NCI-H446 treated with DMSO at 0.1 percent for 48 hours (cell line): ENCODE measurements at places on chromosomes 12 and 14.
A peak's percentile ranks its signal among the peaks of the same experiment; 100 is the strongest.

DNA sequence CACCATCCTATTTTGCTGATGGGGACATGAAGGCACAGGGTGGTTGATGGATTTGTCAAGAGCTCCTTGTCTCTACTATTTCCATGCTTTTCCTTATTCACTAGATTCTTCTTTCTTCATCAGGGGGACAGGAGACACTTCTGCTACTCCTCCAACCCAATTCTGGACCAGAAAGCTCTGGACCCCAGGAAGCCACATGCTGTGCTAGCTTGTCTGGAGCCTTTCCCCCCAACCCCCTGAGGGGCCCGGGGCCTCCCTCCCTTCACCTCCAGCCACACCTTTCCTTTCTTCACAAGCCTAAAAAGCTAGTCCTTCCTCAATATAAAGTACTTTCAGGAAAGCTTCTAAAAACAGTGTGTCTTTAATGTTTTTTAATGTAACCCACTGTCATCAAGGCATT, 75.1 kb upstream of the CAPRIN2 start:
- DNase-seq, result no peak

- no peak for DNase-seq
Measured at GRCh38 chr14:90608929-90609341, 207.3 kb downstream of the TTC7B start.

- peak; percentile 31 for DNase-seq
Measured at GRCh38 chr12:12081836-12082497, 11.2 kb downstream of the BCL2L14 start.

GRCh38 chr12:110775997-110776396, 33.3 kb upstream of the PPP1CC start:
- DNase-seq, result no peak

DNA sequence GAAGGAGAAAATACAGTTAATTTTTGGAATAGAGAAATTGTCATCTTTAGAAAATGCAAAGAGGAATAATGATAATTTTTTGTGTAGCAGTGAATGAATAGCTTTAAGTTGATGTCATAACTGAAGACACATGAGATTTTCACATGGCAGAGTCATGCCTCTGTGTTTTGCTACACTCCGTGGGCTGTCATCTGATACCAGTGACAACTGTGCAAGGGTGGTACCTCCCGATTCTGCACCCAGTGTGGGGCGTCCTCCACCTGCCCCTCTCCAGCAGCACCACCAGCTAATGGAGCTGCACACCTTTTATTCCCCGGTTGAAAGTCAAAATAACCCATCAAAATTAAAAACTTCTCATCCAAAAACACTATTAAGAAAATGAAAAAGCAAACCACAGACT, 47.2 kb downstream of the ANKRD9 start:
- no peak for DNase-seq

GRCh38 chr14:53670701-53671100, 285.9 kb downstream of the BMP4 start:
- DNase-seq, result no peak

GRCh38 chr12:3032770-3033538, 44.2 kb upstream of the TSPAN9 start:
- no peak for DNase-seq

GRCh38 chr14:64806202-64806861, 73.4 kb downstream of the SPTB start:
- DNase-seq, result peak; percentile 7

DNA sequence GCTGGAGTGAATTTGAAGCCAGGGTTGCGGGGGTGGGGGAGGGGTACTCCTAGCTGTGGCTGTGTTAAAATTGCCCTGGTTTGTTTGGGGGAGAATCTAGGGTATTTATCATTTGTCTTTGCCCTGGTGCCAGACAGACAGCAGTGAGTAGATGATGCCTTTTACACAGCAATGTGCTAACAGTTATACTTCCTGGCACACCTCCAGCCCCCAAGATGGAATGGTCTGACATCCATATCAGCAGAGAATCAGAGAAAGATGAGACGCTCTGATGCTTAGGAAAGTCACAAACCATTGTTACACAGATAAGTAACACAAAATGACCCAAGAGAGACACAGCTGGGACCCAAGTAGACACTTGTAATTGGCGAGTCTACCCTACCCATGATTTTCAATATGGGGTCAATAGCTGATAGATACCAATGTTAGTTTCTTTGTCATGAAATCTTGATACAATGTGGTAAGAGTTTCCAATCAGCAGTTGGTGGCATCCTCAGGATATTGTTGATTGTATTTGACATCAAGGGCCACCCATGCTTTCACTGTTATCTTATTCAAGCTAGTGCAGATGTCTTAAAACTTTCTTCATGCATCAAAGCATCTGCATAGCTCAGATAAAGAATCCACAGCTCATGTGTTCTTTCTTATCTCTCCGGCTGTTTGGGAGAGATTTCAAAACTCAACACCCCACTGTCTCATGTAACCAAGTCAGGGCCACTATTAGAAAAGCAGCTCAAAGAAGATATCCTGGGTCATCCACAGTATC, 2.6 kb upstream of the PRKAB1 start:
- no peak for DNase-seq

DNA sequence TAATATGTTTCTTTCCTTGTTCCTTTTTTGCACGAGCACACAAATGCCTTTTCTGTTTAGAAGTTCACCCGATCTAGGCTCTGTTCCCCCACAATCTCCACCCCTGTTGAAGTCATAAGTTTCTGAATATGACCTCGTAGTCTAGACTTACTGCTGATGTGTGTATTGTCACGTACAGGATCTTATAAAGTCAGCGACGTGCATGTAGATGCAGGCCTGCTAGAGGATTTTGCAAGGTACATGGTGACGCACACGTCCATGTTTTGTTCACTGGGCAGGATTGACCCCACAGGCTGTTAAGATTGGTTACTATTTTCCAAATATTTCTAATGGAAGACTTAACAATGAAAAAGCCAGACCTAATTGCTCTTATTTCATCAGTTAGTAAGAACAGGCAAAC, 46.2 kb upstream of the CCDC91 start:
- DNase-seq, result no peak

- no peak for DNase-seq
Measured at GRCh38 chr14:65805113-65805473, 392.6 kb downstream of the FUT8 start.

GRCh38 chr12:119444462-119445044, 110.0 kb downstream of the CCDC60 start:
- peak; percentile 10 for DNase-seq

DNA sequence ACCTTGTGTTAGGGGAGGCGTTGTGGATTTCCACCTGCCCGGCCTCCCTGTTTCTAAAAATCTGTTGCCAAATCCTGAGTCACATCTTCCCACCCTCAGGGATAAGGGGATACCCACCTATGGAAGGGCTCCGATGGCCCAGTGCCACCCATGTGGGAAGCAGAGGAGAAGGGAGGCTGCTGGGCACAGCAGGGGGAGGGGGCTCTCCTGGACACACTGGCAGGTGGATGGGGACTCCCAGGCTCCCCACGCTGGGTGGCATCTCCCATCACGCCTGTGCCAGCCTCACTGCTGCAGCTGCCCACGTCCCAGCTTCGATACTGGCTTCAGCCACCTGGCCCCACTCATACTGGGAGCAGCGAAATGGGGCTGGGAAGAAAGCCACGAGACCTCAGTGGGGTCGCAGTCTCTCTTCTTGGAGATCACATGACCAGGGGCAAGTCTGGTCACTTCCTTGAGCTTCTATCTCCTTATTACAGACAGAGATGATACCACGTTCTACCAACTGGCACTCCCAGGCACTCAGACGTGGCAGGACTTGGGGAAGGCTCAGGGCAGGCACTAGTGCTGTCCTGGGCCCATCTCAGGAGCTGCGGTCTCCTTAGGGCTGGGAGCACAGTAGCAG, 72.2 kb downstream of the PITPNM2 start:
- no peak for DNase-seq

GRCh38 chr12:68007033-68007432, 17.8 kb downstream of the IFNG-AS1 start:
- no peak for DNase-seq

- DNase-seq, result no peak
Measured at GRCh38 chr12:53770281-53770680, 18.5 kb upstream of the CISTR start.

GRCh38 chr14:98022541-98023520, 1225.6 kb downstream of the VRK1 start:
- DNase-seq, result no peak

DNA sequence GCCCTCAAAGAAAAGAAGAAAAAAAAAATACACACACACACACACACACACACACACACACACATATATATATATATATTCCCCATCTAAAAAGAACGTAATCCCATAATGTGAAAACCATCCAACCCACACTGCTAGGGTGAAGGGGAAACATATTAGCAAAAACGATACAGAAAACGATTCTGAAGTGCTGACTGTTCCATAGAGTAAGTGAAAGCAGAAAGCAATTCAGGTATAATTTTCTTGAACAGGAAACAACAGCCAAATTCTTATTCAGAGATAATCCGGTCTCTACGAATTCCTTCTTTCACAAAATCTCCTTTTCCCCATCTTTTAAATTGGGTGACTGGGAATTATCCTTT, 393.5 kb downstream of the NOVA1 start:
- peak; percentile 53 for DNase-seq
